ENCODE measurements at places on chromosomes 7 and 10.

DNA sequence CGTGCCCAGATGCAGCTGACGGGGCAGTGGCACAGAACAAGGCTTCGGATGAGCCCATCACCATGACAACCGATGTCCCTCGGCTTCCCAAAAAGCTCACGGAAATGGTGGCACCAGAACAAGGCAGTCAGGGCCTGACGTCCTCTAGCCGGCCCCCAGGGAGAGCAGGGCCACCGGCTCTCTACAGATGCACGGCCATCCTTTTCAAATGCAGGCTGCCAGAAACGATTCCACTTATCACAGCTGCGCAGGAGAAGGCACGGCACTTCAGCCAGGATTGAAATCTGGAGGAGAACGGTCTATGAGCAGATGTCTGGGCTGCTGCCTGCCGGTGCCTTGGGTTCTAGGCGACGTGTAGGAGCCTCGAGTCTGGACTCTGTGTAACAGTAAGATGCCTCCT is 223.8 kb downstream of the ZMYND11 start:
- DNase-seq = no peak

DNA sequence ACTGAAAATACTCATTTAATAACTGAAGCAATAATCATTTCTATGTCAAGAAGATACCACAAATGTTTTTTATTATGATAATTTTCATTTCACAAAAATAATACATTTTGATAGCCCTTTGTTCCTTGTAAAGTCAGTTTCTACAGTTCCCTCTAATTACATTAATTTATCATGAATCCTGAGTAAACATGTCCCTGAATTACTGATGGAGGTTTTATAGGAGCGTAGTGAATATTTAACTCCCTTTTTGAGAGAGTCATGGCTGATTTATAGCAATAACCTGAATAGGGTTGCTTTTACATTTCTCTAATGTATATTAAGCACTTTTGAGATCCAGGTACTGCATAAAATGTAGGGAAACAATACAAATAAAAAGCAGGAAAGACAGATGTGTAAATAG is 216.0 kb upstream of the DKK1 start:
- no peak for DNase-seq

DNA sequence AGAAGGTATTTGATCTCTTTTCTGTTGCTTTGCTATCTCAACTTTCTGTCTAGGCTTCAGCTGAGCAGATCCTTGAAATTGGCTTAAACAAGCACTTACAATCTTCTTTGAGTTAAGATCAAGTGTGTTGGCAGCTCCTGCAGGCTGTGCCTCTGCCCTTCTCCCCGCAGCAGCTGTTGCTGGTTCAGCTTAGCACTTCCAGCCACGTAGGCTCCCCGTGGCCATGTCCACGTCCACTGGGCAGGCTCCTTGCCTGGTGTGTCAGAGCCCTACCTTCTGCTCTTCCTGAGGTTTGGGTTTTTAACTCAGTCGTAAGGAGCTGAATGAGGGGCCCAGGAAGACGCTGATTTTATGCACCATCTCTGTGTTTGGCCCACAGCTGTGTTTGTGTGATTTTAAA is 47.2 kb downstream of the CAMK1D start:
- no peak for DNase-seq

DNA sequence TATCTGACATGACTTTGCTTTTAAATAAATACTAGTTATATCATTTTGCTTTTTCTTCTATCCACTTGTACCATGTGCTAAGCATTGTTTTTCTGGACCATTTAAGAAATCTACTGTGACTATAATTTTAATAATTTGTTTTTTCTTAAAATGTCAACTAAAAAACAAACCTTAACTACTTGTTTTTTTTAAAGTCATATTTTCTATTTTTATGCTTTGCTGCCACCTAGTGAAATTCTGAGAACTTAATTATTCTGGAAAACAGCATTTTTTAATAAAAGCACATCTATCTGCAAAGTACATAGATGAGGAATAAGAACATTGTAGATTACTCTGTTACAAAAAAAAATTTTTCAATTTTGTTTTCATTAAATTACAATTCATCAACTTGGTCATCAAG is 47.4 kb downstream of the ORC5 start:
- peak; percentile 38 for DNase-seq

- peak; percentile 97 for DNase-seq
Observed at GRCh38 chr10:119253433-119254174, 46.2 kb downstream of the GRK5 start.

DNA sequence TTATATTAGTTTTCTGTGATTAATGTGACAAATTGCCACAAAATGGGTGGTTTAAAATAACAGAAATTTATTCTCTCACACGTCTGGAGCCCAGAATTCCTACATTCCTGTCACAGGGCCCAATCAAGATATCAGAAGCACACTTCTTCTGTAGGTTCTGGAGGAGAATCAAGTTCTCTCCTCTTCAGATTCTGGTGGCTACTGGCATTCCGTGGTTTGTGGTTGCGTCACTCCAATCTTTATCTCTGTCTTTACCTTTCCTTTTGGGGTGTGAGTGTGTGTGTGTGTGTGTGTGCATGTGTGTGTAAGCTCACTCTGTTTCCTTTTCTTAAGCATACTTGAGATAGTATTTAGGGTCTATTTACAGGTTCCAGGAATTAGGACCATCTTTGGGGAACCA is 115.5 kb upstream of the DKK1 start:
- no peak for DNase-seq

DNA sequence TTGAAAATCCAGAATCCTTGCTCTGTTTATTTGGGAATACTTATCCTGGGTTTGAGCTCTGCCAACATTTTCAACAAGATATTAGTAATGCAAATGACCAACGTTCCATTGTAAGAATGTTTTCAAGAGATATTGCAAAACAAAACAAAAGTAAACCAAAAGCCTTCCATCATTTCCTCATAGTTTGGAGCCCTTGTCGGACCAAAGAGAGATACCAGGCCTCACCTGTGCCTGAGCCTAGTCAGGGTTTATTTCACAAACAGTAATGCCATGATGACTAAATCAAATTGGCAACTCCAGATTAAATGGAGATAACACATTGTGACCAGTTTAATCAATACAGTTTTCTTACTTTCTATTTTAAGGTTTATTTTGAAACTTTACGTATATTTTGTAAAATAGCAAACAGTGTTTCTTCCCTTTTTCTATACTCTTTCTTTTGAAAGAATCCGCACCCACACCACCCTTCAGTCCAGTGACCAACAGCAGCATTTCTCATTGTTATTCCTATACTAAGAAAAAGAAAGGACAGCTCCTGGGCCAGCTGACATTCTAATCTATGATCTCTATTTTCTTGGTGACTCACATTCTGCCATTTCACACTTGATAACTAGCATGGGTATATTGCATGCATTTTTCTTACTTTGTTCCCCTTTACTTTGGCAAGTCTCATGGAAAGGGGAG is 168.5 kb upstream of the MEOX2 start:
- peak; percentile 16 for DNase-seq

- DNase-seq = no peak
Observed at GRCh38 chr7:19145434-19146115, 354 bp upstream of the FERD3L start.

GRCh38 chr10:48700493-48700892 is 15.8 kb downstream of the WDFY4 start:
- no peak for DNase-seq

GRCh38 chr10:111037858-111038257 is 39.0 kb upstream of the ADRA2A start:
- DNase-seq = peak; percentile 25

- no peak for DNase-seq
Observed at GRCh38 chr7:101165958-101166647, 734 bp upstream of the VGF start.

- peak; percentile 23 for DNase-seq
Observed at GRCh38 chr7:101362334-101363195, at the start of gene COL26A1. COL26A1 (plus strand) TSS chr7:101362875; CDS start chr7:101363033, 158 bp downstream.

DNA sequence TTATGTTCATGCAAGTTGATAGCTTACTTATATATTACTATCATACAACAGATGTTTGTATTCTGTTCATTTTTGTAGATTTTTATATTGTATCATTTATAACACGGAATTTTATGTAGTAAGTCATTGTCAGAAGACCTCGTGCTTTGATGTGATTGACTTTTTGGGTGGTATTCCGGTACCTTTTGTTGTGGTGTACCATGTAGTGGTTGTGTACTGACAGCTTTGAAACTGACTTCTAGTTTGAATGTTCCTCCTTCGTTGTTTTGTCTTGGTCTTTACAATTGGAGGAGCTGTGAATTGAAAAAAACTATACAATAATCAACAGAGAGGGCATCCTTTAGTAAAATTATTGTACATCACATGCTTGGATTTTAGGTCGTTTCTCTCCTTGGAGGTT is 61.5 kb downstream of the WAC start:
- DNase-seq = no peak

GRCh38 chr10:121994429-121994941 is 5.5 kb downstream of the TACC2 start:
- DNase-seq = no peak

DNA sequence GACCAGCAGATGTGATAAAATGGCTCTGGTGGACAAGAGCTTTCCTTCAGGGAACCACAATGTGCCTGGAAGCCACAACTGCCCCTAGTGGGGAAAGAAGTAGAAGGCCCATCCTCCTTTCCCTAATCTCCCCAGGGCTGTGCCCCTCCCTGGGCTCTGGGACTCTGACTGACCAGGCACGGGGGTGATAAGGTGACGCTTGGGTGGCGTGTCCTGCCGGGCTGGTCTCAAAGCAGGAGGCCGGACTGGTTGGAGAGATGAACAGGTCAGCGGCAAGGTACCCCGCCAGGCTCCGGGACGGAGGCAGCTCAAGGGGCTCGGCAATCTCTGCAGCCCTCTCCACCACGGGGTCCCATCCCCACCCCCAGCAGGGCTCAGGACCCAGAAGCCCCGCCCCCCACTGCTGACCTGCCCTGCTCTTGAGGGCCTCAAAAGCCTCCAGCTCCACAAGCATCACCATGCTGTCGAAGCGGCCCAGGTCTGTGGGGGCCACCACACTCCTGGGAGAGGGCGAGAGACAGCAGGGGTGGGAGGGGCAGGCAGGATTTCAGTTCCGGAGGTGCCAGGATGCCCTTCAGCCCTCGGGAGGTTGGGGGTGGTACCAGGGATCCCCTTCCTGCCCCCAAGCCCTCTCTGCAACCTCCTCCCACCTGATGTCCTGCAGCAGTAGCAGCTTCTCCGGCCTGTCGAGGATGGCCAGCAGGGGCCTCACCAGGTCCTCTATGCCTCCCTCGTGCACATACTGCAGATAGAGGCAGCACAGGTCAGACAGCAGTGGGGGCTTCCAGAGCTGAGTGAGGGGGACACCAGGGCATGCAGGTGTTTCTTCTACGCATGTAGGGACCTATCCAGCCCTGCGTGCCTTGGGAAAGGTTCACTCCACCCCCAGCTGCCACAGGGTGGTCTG is 12.2 kb downstream of the LZTS2 start:
- DNase-seq = peak; percentile 55

DNA sequence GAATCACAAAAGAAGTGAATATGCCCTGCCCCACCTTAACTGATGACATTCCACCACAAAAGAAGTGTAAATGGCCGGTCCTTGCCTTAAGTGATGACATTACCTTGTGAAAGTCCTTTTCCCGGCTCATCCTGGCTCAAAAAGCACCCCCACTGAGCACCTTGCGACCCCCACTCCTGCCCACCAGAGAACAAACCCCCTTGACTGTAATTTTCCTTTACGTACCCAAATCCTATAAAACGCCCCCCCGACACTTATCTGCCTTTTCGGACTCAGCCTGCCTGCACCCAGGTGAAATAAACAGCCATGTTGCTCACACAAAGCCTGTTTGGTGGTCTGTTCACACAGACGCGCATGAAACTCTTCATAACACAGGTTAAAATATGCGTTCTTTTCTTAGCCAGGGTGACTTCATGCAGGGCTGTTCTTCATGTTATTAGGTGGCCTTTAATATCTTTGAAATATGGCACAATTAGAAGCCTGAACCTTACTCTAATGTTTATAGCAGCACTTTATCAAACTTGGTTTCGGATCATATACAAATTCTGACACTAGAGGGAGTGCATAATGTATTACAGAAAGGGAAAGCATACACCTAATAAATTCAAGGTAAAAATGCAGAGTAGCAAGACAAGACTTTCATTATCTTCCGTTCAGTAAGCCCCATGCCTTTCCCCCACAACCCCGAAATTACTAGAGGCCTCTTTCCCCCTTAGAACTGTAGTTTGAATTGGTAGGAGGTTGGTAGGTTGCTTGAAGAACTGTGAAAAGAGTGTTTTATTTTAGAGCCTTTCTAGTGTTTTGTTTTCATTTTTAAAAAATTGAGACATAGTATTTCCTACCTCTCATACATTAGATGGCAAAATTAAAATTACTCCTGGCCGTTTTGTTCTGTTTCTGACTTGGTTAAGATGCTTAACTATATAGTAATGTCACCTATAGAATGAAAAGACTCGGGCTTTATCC is 117.9 kb downstream of the NPY start:
- peak; percentile 59 for DNase-seq

- DNase-seq = no peak
Observed at GRCh38 chr7:113810080-113810744, 108.6 kb downstream of the PPP1R3A start.

DNA sequence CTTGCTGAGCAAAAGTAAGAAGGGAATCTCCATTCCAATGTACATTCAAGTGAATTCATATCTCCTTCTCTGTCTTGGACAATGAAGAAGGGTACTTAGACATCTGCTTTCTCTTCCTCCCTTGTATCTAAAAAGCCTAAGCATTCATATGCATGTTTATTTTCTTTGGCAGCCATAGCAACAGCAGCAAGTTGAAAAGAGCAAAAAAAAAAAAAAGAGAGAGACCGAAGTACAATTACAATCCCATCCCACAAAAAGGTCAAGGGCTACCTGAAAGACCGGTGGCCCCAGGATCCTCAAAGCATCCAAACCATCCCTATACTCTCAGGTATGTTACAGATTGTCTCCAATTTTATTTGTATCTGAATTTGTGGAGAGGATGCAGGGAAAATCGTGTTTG is 4.1 kb downstream of the OR2F1 start:
- no peak for DNase-seq

GRCh38 chr7:24825931-24826661 is 68.8 kb upstream of the GSDME start:
- DNase-seq = peak; percentile 94

GRCh38 chr10:75168275-75168674 is 42.3 kb upstream of the VDAC2 start:
- DNase-seq = no peak

- DNase-seq = peak; percentile 93
Observed at GRCh38 chr7:129969881-129970446, 17.2 kb upstream of the UBE2H start.

Data from ELR (cell line).